Posterior vena cava (tissue), 2 donors: ENCODE measurements at places on chromosomes 11 and 22. TPM values are rescaled to one million over a fixed set of nuclear protein-coding genes. Genes with fewer than 3 reads are reported as not detected.

DNA sequence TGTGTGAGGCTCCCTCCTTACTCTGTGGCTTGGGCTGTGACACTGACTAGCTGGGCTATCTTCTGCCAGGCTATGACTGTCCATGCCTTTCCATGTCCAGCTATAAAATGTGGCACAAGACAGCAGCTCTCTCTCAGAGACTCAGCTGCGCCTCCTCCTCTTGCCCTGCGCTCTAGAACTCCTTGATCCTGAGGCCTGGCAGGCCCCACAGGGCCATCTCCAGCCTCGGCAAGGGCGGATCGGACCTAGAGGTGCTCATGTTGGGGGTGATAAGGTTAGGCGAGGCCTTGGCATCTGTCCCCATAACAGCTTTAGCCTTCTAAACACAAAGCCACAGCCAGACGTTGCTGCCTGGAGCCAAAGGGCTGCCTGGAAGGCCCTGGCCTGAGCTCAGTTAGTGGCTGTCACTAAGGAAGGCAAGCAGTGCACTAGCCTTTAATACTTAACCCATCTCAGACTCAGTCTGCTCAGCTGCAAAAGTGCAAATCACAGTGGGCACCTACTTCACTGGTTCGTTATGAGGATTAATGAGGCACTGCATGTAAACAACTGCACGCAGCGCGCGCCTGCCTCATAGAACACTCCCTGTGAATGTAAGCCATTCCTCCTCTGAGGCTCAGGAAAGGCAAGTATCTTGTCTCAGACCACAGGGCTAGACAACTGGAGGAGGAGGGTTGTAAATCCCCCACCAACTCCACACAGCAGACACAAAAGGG is 1.2 kb downstream of the GUCD1 start:
- DNase-seq, result no peak

Gene TTLL1
- 5.0 TPM for total RNA-seq

Gene ESAM
- 71.5 TPM for total RNA-seq

DNA sequence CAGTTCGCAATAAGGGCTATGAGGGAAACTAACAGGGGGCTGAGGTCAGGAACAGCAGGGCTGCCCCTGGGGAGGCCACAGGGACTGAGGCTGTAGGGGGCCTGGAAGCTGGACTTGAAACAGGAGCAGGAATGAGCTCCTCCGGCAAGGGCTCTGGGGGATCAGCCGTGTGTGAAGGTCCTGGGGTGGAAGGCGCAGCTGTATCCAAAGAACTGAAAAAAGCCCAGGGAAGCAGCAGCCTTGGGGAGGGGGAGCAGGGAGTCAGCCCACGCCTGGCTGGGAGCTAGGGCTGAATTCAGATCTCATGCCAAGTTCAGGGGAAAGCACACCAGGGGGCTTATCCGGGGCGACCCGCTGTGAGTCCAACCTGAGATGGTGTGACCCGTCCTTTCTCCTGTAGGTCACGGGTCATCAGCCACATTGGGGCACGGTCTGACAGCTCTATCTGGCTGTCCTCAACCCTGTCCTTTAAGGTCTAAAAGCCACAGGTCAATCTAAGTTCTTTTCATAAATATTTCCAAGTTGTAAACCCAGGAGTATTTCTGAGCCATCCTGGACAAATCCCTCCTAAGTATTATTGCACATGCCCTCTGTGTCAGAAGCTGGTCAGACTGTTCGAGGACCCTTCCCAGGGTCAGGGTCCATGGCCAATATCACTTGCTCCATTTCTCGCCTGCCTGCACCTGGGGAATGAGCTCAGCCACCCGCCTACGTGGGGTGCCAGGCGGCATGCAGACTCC is 18.0 kb downstream of the TP53AIP1 start:
- no peak for DNase-seq

- DNase-seq, result no peak
These were observed 358.2 kb downstream of the DDX10 start for GRCh38 chr11:109023036-109023435.

Gene TNNT3
- total RNA-seq, result 45.3 TPM

DNA sequence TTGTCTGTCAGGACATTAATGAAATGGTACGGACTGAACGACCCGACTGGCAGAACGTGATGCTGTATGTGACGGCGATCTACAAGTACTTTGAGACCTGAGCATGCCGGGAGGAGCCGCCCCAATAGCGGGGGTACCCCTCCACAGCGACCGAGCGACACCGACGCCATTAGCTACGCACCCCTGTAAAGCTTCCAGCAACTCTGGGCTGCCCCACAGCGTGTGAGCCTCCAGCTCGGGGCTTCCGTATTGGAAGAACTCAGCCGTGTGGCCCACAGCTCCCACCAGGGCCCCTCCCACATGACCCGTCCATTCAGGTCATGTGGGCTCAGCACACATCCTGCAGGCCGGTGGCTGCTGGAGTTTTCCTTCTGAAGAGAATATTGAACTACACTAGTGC is 12.9 kb upstream of the ADORA2A start:
- DNase-seq, result peak; percentile 69

- no peak for DNase-seq
These were observed 42.5 kb downstream of the ABCC8 start for GRCh38 chr11:17434108-17434507.

- DNase-seq, result peak; percentile 83
These were observed 1.6 kb downstream of the CCND1 start for GRCh38 chr11:69642549-69642912.

- no peak for DNase-seq
These were observed 63.1 kb upstream of the CCDC90B start for GRCh38 chr11:83349296-83349695.
